Aorta (tissue), 5 donors: ENCODE measurements at places on chromosomes 6 and 20. TPM values are rescaled to one million over a fixed set of nuclear protein-coding genes. Genes with fewer than 3 reads are reported as not detected.

- no peak overlapping the region for H3K27ac ChIP-seq
- DNase-seq = no peak
- H3K4me3 ChIP-seq = no peak overlapping the region
- no peaks in the 10 kb centered on the region for H3K4me1 ChIP-seq
- H3K27me3 ChIP-seq = no peaks in the 10 kb centered on the region
Measured at GRCh38 chr6:49430866-49431265, 32.2 kb downstream of the MMUT start.

DNA sequence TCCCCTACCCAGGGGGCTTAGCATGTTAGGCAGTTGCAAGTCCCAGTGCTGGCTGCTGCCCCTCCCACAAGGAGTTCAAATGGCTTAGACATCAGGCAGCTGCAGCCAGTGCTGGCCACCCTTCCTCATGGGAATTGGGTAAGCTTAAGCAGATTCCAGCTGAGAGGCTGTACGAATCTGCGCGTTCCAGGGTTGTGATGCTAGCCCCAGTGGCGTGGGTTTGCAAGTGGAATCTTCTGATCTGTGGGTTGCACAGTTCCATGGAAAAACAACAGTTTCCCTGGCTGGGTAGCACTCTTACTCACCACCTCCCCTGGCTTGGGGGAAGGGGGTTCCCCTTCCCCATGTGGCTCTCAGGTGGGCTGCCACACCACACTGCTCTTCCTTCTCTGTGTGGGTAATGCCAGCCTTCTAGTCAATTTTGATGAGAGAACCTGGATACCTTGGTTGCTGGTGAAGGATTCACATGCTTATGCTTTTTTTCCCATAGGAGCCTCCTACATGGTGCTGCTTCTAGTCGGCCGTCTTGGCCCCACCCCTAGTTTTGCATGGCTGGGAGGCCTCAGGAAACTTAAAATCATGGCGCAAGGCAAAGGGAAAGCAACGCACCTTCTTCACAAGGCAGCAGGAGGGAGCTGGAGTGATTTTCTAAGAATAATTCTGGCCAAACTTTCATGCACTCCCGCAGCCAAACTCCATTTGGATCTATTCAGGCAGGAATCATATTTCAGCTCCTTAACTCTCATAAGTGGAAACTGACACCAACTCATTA is 13.0 kb downstream of the DYNLT2 start:
- no peak overlapping the region for H3K4me3 ChIP-seq
- H3K4me1 ChIP-seq = no peaks in the 10 kb centered on the region
- H3K36me3 ChIP-seq = no peaks in the 10 kb centered on the region
- no peak overlapping the region for H3K27ac ChIP-seq
- H3K27me3 ChIP-seq = no peaks in the 10 kb centered on the region

GRCh38 chr20:17873410-17874270 is 95.0 kb downstream of the SNX5 start:
- H3K36me3 ChIP-seq = no peaks in the 10 kb centered on the region
- no peak overlapping the region for H3K27ac ChIP-seq
- DNase-seq = peak; percentile 94
- H3K4me1 ChIP-seq = no peaks in the 10 kb centered on the region

DNA sequence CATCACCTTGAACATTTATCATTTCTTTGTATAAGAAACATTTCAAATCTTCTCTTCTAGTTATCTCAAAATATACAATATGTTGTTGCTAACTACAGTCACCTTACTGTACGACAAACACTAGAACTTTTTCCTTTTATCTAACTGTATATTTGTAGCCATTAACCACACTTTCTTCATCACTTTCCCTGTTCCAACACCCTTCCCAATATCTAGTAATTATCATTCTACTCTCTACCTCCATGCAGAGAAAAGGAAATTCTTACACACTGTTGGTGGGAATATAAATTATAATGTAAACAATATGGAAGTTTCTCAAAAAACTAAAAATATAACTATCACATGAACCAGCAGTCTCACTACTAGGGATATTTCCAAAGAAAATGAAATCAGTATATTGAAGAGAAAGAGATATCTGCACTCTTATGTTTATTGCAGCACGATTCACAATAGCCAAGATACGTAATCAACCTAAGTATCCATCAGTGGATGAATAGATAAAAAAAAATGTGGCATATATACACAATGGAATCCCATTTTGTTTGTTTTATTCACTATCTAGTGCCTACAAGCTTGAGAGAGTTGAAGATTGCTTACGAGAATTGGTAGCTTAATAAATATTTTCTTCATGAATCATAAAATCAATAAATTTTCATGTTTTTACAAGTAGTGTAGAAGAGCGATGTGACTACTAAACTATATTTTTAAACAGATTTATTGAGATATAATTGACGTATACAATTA is 2.4 kb downstream of the RHAG start:
- H3K27ac ChIP-seq = no peak overlapping the region
- no peaks in the 10 kb centered on the region for H3K36me3 ChIP-seq
- no peaks in the 10 kb centered on the region for H3K4me1 ChIP-seq
- H3K27me3 ChIP-seq = no peaks in the 10 kb centered on the region
- DNase-seq = no peak

DNA sequence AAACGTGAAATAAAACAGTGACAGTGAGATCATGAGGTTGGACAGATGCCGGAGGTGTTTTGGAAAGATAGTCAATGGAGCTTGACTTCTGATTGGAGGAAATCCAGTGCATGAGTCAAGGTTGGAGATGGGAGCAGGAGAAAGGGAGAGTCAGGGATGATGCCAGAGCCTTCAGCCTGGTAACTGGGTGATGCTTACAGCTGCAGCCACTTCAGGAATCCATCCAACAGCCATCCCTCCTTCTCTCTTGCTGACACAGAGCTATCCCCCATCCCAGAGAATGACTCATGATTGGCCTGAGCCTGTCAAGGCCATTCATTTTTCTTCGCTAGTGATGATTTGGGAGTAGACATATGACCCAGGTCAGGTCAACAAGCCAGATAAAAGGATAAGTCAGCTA is 112.8 kb downstream of the SAMD5 start:
- H3K36me3 ChIP-seq = no peaks in the 10 kb centered on the region
- H3K27ac ChIP-seq = no peak overlapping the region
- H3K4me1 ChIP-seq = no peaks in the 10 kb centered on the region
- no peak for DNase-seq
- H3K27me3 ChIP-seq = no peaks in the 10 kb centered on the region

DNA sequence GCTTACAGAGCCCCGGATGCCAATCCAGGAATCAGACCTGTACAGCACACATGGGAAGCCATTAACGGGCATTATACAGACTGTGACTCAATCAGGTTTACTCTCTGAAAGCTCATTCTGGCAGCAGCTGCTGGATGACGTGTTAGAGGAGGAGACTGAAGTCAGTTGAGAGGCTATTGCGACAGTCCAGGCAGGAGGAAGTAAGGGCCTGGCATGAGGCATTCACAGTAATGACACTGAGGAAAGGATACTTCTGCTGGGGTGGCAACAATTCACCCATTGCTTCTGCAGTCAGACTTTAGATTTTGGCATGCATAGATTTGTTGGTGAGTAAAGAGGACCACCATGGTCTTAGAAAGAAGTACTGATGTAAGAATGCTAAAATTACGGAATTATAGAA is 151.0 kb upstream of the HEY2 start:
- H3K36me3 ChIP-seq = no peaks in the 10 kb centered on the region
- H3K4me3 ChIP-seq = no peak overlapping the region
- H3K4me1 ChIP-seq = no peaks in the 10 kb centered on the region
- H3K27me3 ChIP-seq = no peaks in the 10 kb centered on the region

DNA sequence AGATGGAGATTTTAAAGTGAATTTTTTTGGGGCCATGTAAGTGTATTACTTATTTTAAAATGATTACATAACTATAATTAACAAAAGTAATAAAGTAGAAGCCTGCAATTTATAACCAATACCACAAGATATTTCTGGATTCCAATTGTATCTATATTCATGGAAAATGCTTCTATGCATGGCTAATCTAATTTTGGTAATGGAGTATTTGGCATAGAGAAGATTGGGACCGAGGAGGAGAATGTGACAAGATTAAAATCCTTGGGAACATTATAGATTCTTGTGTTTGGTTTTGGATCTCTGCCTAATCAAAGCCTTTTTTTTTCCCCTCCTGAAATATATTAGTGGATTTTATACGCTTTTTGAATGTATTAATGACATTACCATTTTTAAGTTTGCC is 12.9 kb upstream of the TMX4 start:
- no peak for DNase-seq
- H3K4me1 ChIP-seq = no peaks in the 10 kb centered on the region
- no peaks in the 10 kb centered on the region for H3K36me3 ChIP-seq
- no peaks in the 10 kb centered on the region for H3K27me3 ChIP-seq

- H3K36me3 ChIP-seq = no peaks in the 10 kb centered on the region
- no peak for DNase-seq
- no peak overlapping the region for H3K27ac ChIP-seq
- H3K4me1 ChIP-seq = no peaks in the 10 kb centered on the region
- no peak overlapping the region for H3K4me3 ChIP-seq
Measured at GRCh38 chr6:68139130-68139529, 496.0 kb upstream of the ADGRB3 start.

GRCh38 chr20:3759316-3759823 is 8.2 kb downstream of the ADISSP start:
- no peak overlapping the region for H3K27ac ChIP-seq
- H3K27me3 ChIP-seq = no peaks in the 10 kb centered on the region
- H3K4me1 ChIP-seq = no peaks in the 10 kb centered on the region
- DNase-seq = no peak
- no peak overlapping the region for H3K4me3 ChIP-seq

DNA sequence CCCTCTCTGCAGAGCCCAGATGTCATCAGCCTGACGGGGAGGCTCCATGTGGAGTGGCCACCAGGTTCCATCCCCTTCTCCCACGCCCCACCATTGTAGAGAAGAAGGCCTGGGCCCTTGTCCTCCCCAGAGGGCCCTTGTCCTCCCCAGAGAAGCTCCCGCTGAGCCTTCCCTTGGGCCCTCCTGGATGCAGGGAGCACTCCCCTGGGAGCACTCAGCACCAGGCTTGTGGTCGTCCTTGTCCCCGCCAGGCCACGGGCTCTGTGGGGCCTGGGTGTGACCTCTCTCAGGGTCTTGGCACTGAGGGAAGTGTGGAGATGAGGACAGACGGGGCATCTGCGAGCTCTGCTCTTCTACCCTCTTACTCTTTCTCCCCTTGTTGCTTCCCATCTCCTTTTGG is 83.4 kb upstream of the NNAT start:
- H3K27me3 ChIP-seq = no peaks in the 10 kb centered on the region
- no peak for DNase-seq
- H3K36me3 ChIP-seq = no peaks in the 10 kb centered on the region
- no peak overlapping the region for H3K4me3 ChIP-seq
- no peak overlapping the region for H3K27ac ChIP-seq

DNA sequence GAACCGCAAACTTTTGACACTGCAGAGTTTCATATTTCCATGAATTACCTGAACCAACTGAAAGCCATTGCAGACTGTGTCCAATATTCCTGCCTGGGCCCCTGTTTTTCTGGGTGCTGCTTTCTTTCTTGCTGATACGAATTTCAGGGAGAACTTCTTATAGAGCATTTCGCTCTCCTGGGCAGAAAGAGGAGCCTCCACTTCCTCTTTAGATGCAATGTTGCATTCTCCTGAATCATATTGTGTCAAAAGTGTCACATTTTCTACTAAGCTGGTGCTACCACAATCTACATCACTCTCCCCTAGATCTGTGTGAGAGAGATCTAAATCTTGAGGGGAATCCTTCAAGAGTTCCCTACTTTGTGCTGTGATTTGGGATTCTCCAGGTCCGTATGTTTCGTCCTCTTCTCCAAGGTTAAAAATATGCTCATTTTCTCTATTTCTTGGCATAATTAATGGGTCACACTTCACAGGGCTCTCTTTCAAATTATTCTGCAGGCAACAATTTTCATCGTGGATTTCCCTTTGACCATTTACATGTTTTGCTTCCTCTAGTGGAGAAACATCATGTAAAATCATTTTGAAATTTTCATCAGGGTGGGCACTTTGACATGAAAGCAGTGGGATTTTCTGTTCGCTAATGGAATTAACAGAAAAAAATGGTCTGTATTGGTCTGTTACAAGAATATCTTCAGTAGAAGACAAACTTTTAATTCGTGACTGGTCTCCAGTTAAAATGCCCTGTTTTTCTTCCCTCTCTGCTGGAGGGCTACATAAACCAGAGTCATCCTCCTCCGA is 102.3 kb downstream of the DST start:
- no peaks in the 10 kb centered on the region for H3K36me3 ChIP-seq
- DNase-seq = no peak
- peak overlapping the region; percentile 41 for H3K27ac ChIP-seq
- no peaks in the 10 kb centered on the region for H3K4me1 ChIP-seq
- peak overlapping the region; percentile 85 for H3K4me3 ChIP-seq
- H3K27me3 ChIP-seq = no peaks in the 10 kb centered on the region

GRCh38 chr20:63086421-63087235 is 79.9 kb upstream of the BHLHE23 start:
- no peak overlapping the region for H3K4me3 ChIP-seq
- no peaks in the 10 kb centered on the region for H3K36me3 ChIP-seq
- no peaks in the 10 kb centered on the region for H3K27me3 ChIP-seq
- H3K27ac ChIP-seq = no peak overlapping the region

GRCh38 chr20:50913690-50914375 is 17.4 kb downstream of the ADNP start:
- DNase-seq = no peak
- H3K36me3 ChIP-seq = no peaks in the 10 kb centered on the region
- no peaks in the 10 kb centered on the region for H3K27me3 ChIP-seq
- peak overlapping the region; percentile 14 for H3K27ac ChIP-seq
- no peak overlapping the region for H3K4me3 ChIP-seq

GRCh38 chr20:15860850-15861249 is 712.4 kb downstream of the KIF16B start:
- H3K4me3 ChIP-seq = no peak overlapping the region
- H3K27me3 ChIP-seq = no peaks in the 10 kb centered on the region
- no peaks in the 10 kb centered on the region for H3K36me3 ChIP-seq
- no peaks in the 10 kb centered on the region for H3K4me1 ChIP-seq

DNA sequence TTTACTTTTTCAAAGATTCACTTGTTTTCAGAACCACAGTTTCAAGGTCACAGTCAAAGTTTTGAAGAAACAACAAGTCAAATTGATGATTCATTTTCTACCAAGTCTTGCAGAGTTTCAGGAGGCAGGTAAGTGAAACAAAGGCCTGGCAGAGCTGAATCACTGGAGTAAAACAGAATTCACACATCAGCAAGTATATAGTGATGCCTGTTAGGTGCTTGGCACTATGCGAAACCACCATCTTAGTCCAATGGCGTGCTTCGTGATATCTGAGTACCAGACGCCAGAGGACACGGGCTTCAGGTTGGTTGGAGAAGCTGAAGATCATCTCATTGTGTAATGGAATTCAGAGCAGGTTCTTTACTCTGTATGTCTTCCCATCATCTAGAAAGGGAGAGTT is 75.9 kb downstream of the RTN4IP1 start:
- DNase-seq = no peak
- no peaks in the 10 kb centered on the region for H3K27me3 ChIP-seq
- no peaks in the 10 kb centered on the region for H3K36me3 ChIP-seq

Gene HAO1
- polyA plus RNA-seq = not detected

Gene DOK5
- polyA plus RNA-seq = 9.0 TPM

Gene KIF25
- polyA plus RNA-seq = 0.79 TPM

Gene FOXF2
- not detected for polyA plus RNA-seq

Gene RALGAPA2
- polyA plus RNA-seq = 2.2 TPM

Gene DEFB115
- polyA plus RNA-seq = not detected

Gene LAMA5
- 345 TPM for polyA plus RNA-seq

Gene GUCA1A
- not detected for polyA plus RNA-seq
